ENCODE measurements at places on chromosomes 16 and 17.

GRCh38 chr16:4944333-4945281 lies 7.7 kb upstream of the PPL start:
- peak; percentile 73 for DNase-seq

DNA sequence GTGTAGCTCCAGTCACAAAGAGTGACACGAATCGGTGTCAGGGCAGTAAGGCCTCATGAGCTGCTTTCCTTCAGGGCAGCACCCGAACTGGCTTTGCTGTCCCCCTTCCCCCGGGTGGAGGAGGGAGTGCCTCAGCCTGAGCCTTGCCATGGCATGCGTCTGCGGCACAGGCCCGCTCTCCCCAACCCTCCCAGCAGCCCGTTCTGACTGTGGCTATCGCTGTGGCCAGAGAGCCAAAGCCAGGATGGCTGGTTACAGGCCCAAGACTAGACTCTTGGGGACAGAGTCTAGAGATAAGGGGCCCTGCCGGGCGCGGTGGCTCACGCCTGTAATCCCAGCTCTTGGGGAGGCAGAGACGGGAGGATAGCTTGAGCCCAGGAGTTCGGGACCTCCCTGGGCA lies 25.9 kb downstream of the CLUH start:
- DNase-seq = no peak

- DNase-seq = no peak
Observed at GRCh38 chr16:11328172-11329070, 16.8 kb upstream of the RMI2 start.

DNA sequence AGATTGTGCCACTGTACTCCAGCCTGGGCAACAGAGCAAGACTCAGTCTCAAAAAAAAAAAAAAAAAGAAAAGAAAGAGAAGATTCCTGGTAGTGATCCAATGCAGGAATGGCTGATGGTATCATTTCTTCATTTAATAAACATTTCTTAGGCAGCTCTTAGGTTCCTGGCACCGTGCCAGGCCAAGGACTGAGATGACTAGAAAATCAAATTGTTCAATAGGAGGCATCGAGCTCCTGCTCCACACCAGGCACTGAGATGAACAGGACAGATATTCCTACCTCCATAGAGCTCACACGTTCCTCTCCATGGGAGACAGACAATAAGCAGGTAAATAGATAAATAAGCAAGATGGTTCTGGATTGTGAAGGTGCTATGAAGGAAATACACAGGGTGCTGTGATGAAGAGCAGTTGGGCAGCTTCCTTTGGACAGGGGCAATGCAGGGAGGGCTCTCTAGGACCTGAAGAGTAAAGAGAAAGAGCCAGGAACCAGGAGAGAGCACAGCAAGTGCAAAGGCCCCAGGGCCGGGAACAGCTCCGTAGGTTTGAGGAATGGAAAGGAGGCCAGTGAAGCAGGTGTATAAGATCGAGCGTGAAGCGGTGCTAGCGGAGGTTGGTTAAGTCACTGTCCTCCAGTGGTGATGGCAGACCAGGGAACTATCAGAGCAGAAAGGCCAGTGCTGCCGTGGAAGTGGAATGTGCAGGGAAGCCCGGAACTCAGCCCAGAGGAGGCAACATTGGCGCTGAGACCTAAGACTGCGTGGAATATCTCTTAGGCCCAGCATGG lies 26.5 kb upstream of the CRHR1 start:
- no peak for DNase-seq

DNA sequence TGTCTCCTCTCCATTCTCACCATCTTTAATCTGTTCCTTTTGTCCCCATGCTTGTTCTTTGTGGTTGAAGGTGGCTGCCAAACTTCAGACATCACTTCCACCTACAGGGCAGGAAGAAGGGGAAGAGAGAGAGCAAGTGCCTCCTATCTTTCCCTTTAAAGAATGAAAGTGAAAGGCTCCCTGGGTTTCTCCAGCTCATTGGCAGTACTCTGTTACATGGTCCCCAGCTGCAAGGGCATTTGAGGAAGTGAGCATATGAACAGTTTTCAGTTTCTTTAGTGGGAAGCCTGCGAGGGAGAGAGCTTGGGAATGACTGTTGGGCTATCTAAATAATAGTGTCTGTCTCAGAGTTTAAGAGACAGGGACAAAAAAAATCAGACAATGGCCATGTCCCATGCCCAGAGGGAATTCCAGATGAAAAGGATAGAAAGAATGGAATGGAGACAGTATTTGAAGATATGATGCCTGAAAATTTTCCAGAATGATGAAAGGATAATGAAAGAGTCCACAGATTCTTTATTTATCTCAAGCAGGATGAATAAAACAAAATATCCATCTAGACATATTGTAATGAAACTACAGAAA lies 159.9 kb downstream of the LGALS9B start:
- no peak for DNase-seq

DNA sequence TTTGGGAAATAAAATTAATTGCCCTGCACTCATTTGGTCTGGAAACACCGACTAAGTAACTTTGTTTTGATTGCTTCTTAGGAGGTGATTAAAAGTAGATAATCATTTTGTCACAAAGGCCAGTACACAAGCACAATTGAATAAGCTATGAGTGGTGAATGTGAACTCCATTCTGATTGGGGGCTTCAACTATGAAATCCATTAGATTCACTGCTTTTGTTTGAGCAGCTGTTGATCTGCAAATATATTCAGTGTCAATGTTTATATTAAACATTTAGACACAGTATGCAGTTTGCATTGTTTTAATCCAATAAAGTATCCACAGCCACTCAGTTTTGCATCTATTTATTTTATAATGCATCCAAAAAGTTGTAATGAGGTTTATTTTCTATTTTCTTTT lies 817.5 kb downstream of the CDH11 start:
- peak; percentile 67 for DNase-seq

DNA sequence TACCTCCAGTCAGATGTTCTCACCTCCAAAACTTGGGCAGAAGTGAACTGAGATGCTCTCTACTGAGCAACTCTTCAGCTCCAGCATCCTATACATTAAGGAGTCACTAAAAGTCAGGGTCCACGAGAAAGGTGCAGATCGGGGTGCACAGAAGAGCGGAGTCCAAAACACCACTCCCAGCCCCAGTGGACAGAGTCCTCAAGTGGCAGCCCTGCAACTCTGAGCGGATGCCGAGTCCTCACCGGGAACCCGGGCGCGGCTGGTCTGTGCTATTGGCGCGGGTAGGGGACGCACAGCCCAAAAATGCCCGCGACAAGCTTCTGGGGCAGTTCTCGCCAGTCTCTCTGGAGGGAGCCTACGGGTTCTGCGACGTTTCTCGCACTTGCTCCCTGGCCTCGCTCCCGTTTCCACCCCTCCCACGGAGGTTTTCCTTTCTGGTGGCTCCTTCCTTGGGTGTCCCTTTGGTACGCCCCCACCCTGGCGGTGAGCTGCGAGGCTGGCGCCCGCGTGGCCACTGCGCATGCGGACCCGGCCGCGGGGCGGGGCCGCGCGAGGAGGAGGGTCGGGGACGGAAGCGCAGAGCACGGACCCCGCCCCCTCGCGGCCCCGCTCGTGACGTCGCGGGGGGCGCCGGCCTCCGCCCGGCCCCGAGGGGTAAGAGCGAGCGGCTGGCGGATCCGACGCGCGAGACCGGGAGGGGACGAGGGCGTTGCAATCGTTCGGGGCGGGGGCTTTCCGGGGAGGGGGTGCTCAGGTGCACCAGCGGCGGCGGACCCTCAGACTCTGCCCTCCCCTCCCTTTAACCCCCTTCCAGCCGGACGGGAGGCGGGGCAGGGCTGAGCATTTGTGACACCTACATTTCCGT lies at the start of gene TMEM219:
TMEM219 (plus strand) TSS at position 601 of the 865 bp plus-strand sequence. CDS start 1,065 bp downstream, outside the sequence.
- DNase-seq = peak; percentile 88

- DNase-seq = peak; percentile 87
Observed at GRCh38 chr17:62802561-62803205, 5.4 kb downstream of the MARCHF10 start.

DNA sequence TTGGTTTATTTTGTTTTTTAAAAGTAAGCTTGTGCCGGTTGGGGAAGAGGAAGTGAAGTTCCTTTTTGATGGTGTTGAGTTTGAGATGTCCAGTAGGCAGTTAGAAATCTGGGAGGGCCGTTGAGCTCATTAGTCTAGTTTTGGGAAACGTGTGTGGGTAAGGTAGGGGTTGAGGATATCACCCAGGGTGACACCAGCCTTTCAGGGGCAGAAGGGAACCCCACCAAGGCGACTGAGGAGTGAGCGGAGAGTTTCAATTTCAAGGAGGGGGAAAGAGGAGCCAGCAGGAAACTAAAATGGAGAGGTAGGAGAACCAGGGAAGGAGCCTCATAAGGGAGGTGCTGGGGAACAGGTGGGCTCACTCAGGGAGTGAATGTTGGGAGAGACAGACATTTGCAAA lies 22.7 kb downstream of the HAPSTR1 start:
- no peak for DNase-seq

- DNase-seq = no peak
Observed at GRCh38 chr17:58313815-58314705, 14.5 kb downstream of the TSPOAP1 start.

DNA sequence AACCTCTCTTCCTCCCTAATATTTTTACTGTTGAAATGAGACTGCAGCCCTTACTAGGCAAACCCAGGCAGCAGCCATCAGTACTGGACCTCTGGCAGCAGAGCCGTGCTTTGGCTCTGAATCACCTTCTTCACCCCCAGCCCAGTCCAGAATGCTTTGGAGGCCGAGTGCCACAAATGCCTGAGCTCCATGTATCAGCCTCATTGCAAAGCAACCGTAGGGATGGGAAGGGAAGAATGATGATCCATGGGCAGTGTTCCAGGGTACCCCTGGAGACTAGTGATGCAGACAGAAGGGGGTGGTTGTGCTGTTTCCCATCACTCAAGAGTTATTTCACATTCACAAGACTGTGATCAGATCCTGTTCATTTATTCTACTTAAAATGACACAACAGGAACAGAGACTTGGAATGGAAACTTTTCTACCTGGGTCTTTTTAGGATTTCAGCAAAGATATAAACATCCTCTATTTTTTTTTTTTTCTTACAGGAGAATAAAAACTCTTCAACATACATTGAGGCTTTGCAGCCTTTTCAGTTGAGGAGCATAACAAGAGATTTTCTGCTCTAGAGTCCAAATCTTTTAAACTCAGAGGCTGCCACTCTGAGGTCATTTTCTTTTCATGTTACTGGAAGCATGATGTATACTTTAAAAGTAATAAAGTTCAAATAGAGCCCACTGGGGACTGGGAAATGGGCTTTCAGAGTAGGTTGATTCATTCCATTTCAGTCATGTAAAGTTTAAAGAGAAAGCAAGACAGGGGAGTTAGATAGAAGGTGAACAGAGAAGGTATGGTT lies 138.3 kb downstream of the KCNJ2 start:
- no peak for DNase-seq

DNA sequence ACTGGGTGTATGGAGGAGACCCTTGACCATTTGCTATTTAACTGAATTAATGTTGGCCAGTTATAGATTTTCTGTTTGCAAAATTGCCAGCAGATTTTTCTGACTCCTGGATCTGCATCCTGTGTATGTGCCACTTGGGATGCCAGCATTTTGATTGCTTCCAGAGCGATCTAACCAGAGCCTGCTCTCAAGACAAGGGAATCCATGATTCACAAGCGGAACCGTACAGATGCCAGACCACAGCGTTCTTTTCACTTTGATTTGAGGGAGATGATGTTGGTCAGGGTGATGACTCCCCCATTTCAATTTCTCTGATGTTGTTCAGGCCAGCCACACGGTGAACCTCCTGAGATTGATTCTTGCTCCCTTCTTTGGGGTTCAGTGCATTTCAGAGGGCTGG lies 228.7 kb downstream of the CDH13 start:
- no peak for DNase-seq

DNA sequence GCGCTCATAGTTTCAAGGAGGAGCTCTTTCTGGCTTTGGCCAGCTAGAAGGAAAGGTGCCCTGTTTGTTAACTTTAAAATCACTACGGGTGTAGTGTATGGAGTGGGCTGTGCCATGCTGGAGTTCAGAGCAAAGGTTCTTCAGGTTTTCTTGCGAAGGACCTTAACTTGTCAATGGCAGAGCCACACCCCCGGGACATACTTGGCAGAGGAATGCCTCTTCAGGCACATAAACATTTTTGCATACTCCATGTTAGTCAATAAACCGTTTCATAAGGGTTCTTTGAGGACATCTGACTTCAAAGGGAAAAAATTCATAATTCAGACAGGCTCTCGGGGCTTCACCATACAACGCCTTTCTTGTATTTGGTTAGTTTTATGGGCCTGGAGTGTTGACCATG lies 113.0 kb upstream of the PLCG2 start:
- no peak for DNase-seq

DNA sequence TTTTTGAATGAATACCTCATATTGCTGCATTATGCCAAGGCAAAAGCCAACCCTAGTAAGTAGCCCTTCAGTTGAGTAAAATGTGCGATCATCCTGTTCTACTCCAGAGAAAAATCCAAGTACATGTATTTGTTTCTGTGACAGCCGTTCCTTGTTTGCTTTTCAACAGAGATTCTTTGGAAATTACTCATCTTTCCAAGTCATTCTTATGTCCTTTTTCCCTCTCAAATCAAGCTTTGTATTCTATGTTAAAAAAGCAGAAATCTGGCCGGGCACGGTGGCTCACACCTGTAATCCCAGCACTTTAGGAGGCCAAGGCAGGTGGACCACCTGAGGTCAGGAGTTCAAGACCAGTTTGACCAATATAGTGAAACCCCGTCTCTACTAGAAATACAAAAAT lies 112.9 kb upstream of the HAS3 start:
- no peak for DNase-seq

DNA sequence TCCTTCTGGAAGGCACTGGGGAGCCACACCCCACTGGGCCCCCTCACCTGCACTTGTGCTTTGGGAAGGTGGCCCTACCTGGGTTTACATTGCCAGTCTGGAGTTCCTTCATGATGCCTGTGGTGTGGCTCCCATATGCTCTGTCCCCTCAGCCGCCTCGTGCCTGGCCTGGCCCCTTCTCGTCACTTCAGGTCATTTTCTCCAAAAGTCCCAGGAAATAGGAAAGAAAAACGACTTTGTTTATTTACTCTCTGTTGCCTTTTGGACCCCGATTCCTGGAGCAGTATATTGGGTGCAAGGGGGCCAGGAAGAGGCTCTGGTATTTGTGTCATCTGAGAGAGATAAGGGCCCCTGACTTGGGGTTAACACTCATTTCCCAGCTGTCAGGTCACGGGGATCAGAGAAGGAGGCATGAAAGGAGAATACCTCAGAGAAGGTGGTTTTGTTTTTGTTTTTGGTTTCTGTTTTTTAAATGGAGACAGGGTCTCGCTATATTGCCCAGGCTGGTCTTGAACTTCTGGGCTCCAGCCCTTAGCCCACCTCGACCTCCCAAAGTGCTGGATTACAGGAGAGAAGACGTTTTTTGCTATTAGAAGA lies 4.7 kb downstream of the SOCS3 start:
- no peak for DNase-seq

DNA sequence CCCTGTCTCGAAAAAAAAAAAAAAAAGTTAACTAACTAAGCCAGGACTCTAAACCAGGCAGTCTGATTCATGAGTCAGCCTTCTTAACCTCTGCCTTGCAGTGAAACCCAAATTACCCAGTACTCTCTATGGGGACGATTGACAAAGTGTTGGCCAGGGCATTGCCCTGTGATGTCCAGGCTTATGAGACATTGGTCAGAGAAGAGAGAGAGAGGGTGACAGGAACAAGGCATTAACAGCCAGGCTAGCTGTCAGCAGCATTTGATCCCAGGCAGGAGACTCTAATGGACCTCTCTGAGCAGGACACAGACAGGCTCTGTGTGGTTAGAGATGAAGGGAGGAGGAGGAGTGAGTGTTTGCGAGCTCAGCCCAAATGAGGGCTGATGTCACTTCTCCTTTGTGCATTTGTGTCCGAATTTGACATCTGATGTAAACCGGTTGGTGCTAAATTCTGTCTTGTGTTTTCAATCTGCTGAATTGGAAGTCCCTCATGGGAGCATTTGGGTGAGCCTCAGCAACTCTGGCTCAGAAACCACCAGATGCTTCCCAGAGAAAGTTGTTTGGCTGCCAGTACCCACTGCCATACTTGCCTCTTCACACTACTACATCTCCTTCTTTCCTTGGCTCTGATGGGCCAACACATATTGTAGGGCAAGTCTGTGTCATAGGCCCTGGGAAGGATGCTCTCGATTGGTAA lies 4.3 kb upstream of the MYL4 start:
- no peak for DNase-seq
